ENCODE measurements at places on chromosomes 7 and 10.

DNA sequence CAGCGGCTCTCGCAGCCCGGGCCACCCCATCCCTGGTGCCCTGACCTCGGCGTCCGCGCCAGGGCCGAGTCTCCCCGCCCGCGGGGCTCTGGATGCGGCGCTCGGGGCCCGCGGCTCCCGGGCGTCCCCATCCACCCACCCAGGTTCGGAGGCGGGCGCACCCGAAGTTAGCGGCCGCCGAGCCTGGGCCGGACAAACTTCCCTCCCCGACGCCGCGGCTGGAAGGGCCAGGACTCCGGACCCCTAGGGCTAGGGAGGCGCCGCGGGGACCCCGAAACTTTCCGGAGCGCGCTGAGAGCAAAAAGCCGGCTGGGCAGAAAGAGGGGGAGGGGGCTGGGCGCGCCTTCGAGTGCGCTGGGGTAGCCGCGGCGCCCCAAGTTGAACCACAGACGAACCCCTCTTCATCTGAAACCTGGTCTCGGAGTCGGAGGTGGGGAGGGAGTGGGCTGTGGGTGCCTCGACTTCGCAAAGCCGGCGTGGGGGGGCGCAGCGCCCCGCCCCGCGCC is 3.7 kb upstream of the ELFN1 start:
- no peak for DNase-seq

GRCh38 chr7:6227294-6227846 is 45.1 kb downstream of the CYTH3 start:
- no peak for DNase-seq

- DNase-seq, result no peak
Measured at GRCh38 chr7:149355390-149356048, 93.5 kb downstream of the ZNF783 start.

- no peak for DNase-seq
Measured at GRCh38 chr10:68202960-68203353, 29.0 kb downstream of the ATOH7 start.

DNA sequence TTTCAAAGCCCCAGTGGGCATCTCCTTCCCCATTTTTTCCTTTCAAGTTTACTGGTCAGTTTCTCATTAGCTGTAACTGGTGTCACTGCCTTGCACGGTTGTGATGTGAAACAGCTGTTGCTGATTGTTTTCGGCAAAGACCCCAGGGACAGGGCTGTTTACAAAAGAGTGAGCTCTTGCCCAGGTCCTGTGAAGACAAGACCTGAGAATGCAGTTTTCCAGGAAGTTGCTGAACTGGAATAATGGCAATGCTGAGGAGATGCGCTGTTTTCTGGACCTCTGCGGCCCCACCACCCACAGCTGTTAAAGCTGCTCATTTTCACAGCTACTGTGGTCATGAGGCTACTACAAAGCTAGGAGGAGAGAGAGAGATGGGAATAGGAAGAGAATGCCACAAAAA is 116.6 kb upstream of the RSU1 start:
- DNase-seq, result no peak

DNA sequence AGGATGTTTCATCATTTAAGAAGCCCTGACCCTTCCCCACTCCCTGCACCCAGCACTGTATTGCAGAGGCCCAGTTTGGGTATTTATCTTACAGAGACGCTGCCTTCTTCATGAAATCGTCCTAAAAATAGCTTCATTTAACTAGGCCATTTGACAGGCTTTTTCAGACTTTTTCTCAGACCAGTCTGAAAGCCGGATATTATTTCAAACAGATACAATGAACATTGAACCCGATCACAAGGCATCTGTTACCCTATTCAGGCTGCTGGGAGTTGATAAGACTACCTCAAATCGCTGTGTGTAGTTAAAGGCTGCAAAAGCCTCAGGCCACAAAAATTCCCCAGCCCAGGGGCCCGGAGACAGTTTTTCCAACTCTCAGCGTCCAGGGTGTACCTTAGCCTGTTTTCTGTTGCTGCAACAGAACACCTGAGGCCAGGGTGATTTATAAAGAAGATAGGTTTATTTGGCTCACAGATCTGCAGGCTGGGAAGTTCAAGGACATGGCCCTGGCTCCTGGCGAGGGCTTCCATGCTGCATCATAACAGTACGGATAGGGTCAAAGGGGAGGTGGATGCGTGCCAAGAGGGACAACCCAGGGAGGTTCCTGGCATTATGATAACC is 130.7 kb upstream of the SH2B2 start:
- DNase-seq, result no peak

DNA sequence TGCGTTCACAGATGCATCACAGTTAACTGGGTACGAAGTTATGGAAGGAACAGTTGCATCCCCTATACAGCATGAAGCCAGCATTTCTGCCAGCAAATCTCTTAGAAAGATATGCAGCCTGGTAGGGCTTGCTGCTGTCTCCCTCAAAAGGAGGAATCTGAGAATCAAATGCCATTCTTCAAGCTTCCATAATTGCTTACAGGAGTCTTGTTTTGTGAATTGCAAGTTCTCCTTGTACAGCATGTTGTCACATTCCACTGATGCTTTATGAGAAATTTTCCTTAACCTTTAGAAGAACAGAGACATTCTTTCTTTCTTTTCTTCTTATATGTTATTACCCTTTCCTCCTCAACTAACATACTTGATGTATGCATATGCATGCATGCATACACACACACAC is 134.6 kb downstream of the CHRM2 start:
- no peak for DNase-seq

- no peak for DNase-seq
Measured at GRCh38 chr7:80731281-80731680, 92.8 kb downstream of the CD36 start.

GRCh38 chr7:90266808-90267207 is 21.8 kb downstream of the CFAP69 start:
- DNase-seq, result no peak

GRCh38 chr7:67346876-67347275 is 350.2 kb downstream of the TYW1 start:
- DNase-seq, result no peak

GRCh38 chr7:30436518-30436917 is 42.1 kb downstream of the NOD1 start:
- no peak for DNase-seq

GRCh38 chr10:103761075-103761920 is 94.1 kb downstream of the SH3PXD2A start:
- DNase-seq, result no peak

DNA sequence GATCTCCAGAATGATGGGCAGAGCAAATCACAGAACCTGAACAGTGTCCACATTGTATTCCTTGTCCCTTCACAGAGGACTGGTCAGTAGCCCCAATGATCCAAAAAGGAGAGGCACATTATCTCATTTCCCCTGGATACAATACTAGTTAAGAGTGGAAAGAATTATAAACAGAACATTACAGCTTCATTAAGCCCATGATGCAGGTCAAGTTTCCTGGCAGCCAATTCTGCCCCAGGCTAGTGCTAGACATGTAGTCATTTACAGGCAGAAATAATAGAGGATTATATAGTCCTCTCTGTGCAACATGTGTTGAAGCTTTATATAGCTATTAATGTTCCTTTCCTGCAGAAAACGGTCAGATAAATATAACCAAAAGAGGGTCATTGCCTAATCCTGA is 124.3 kb upstream of the WNT16 start:
- no peak for DNase-seq

GRCh38 chr7:128741491-128741890 is 2.3 kb downstream of the CALU start:
- no peak for DNase-seq

DNA sequence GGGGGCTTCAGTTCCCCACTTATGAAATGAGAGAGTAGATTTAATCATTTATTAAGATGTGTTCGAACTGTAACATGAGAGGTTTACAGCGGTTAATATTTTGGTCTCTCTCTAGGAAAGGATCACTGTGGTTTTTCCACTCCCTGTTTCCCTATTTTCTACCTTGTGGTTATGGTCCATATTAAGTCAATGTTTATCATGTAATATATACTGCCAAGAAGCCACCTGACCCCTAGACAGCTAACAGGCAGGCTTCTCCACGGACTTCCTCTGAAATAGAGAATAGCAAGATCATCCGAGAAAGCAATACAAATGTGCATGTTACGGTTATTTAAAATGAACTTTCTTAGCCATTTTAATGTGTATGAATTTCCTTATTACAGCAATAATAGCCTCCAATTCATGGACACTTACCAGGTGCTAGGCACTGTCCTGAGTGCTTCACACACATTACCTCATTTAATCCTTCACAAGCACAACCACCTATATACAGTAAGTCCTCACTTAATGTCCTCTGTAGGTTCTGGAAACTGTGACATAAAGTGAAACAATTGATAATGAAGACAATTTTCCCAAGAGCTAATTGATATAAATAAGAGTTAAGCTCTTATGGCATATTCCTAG is 835 bp upstream of the COL28A1 start:
- no peak for DNase-seq

DNA sequence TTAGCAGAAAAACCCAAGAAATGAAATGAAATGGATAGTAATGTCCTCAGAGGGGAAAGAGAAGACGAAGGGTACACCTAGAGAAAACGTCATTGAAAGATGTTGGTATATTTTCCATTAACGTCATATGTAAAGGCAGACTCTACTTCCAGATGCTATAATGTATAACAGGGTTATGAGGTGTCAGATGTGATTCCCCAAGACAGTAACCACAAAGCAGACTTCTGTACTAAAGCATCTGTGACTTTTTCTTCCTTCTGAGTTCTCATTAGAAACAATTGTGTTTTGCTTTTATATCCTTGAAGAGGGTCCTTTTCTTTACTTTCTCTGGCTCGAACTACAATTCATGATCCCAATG is 37.4 kb downstream of the LRRC72 start:
- no peak for DNase-seq

DNA sequence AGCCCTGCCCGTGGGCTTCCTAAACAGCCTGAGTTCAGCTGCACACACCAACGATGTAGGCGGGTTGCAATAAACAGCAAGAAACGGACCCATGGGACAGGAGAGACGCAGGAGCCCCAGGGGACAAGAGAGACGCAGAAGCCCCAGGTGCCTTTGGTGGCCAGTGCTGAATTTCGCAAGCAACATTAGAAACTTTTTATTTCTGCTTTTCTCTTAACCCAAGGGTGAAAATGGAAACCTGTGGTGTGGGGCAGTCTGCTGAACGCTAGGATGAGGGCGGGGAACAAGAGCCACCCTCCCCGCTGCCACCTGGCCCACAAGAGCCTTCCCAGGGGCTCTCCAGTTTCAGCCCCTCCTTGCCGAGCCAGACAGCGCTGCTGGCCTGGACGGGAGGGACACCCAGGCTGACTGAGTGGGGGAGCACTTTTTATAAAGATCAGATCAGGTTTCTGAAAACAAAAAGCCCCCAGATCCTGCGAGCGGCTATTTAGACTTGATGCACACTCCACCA is 20.0 kb upstream of the GPR146 start:
- no peak for DNase-seq

GRCh38 chr7:87886875-87887274 is 10.6 kb downstream of the DBF4 start:
- DNase-seq, result no peak

DNA sequence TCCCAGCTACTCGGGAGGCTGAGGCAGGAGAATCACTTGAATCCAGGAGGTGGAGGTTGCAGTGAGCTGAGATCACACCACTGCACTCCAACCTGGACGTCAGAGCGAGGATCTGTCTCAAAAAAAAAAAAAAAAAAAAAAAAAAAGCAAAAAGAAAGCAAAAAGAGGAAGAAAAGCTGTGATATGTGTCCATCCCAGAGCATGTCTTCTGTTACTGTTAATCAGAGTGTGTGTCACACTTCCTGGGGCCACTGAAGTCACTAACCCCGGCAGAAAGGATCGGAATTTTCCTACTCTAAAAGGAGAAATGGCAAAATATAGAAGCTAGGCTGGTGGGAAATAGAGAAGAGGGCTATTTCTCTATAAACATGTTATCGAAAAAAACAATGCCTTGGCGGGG is 11.9 kb downstream of the PIK3AP1 start:
- DNase-seq, result no peak

- DNase-seq, result no peak
Measured at GRCh38 chr7:78605119-78605518, 806.5 kb downstream of the PHTF2 start.

DNA sequence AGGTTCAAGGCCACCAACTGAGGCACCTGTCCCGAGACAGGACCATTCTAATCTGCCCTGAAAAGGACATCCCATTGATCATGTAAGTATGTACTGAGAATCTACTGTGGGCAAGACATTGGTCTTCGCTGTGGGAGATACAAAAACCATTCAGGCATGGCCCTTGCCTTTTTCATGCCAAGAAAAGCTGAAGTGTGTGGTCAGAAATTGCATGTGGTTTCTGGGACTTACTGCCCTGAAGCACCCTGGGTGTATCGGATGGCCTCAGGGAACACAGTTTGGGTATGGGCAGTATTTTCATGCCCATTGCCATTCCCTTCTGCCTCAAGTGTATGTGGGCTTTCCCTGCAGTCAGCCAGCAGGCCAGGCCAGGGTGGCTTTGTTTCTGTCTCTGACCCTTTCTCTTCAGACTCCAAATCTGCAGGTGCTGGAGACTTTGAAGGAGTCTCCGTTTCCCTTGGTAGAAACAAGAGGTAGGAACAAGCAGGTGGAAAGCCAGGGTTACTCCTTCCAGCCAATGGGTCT is 285.7 kb downstream of the ZEB1 start:
- DNase-seq, result no peak

DNA sequence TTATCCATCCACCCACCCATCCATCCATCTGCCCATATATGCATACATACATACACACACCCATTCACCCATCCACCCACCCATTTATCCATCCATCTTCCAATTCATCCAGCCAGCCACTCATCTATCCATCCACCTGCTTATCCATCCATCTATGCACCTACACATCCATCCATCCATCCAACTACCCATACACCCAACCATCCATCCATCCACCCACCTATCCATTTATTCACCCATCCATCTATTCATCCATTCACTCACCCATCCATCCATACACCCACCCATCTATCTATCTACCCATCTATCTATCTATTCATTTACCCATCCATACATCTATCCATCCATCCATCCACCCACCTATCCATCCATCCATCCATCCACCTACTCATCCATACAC is 17.3 kb downstream of the TMEM72 start:
- DNase-seq, result no peak

- DNase-seq, result no peak
Measured at GRCh38 chr7:147014286-147014955, 897.8 kb downstream of the CNTNAP2 start.

- no peak for DNase-seq
Measured at GRCh38 chr7:106485031-106485551, 175.9 kb downstream of the CCDC71L start.

DNA sequence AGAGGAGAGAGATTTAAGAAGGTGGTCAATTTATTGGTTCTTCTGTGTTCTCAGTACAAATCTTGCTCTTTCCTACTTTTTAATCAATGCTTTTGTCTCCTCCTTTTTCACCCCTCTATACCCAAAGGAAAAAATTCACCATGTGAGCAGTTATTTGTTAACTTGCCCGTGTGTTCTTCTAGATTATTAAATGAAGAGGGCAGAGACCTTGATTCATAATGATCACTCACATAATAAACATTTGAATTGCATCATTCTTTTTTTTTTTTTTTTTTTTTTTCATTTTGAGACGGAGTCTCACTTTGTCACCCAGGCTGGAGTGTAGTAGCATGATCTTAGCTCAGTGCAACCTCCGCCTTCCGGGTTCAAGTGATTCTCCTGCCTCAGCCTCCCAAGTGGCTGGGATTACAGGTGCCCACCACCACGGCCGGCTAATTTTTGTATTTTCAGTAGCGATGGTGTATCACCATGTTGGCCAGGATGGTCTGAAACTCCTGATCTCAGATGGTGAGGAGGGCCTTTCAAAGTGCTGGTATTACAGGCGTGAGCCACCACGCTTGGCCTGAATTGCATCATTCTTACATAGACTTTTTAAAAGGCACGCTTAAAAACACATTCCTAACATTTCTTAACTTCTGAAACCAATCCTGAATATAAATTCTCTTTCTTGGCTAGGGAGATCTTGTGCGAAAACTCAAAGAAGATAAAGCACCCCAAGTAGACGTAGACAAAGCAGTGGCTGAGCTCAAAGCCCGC is 3.6 kb downstream of the GARS1 start:
- DNase-seq, result no peak
